ENCODE measurements at places on chromosomes 12 and 14. TPM values are rescaled to one million over a fixed set of nuclear protein-coding genes. Genes with fewer than 3 reads are reported as not detected.

JAG2 gene
- 41.9 TPM for total RNA-seq

PIP4K2C gene
- total RNA-seq, result 5.5 TPM

SMCO3 gene
- total RNA-seq, result 0.32 TPM

LRRC23 gene
- total RNA-seq, result 9.1 TPM

KRT5 gene
- 0.91 TPM for total RNA-seq

CLEC9A gene
- total RNA-seq, result not detected

OTX2 gene
- total RNA-seq, result not detected

CLEC2A gene
- not detected for total RNA-seq

KRT73 gene
- total RNA-seq, result not detected

TSPAN31 gene
- total RNA-seq, result 56.2 TPM

CCDC197 gene
- total RNA-seq, result not detected

KRT79 gene
- not detected for total RNA-seq

RPAP3 gene
- total RNA-seq, result 14.0 TPM

IKBIP gene
- total RNA-seq, result 74.5 TPM

RGS6 gene
- total RNA-seq, result not detected

LMO3 gene
- not detected for total RNA-seq

HAL gene
- total RNA-seq, result under 0.01 TPM

CDCA4 gene
- total RNA-seq, result 49.7 TPM

MANSC1 gene
- total RNA-seq, result 8.8 TPM

FBLN5 gene
- 1.2 TPM for total RNA-seq

PTPRR gene
- 2.0 TPM for total RNA-seq

ABCC9 gene
- 0.15 TPM for total RNA-seq

TPH2 gene
- not detected for total RNA-seq

AQP2 gene
- total RNA-seq, result not detected

DNAI7 gene
- total RNA-seq, result not detected

PAH gene
- not detected for total RNA-seq

Data from epithelial cell of umbilical artery (primary cell).